Stimulated activated CD4-positive, alpha-beta T cell treated with anti-CD3 and anti-CD28 coated beads, Interleukin-4, amount 100 ng/mL, for 1 hour (primary cell): ENCODE measurements at places on chromosomes 2 and 18.

- DNase-seq, result no peak
Measured at GRCh38 chr18:607930-608329, 11.1 kb downstream of the CLUL1 start.

- DNase-seq, result no peak
Measured at GRCh38 chr2:235661167-235661937, 167.5 kb downstream of the AGAP1 start.

- no peak for DNase-seq
Measured at GRCh38 chr2:375956-376307, 88.0 kb upstream of the ALKAL2 start.

- DNase-seq, result no peak
Measured at GRCh38 chr2:180442860-180443644, 436.0 kb upstream of the CWC22 start.

DNA sequence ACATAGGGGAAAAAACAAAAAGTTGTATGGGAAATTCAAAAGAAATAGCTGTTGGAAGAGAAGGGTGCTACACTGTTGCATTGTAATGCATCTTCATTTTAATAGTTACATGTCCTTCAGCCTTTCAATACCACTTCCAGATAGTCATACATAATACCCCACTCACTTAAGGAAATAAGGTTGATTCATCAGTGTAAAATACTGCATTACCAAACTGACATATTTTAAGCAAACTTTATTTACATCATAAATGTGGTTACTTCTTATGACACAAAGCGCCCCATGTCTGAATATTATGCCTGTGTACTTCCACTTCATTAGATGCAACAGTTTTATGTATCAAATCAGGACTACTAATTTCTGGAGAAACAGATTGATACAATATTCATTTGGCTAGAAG is 4.5 kb downstream of the RBMS1 start:
- no peak for DNase-seq

- DNase-seq, result no peak
Measured at GRCh38 chr2:147663153-147663961, 181.5 kb upstream of the ACVR2A start.

- no peak for DNase-seq
Measured at GRCh38 chr2:106038601-106039375, 155.3 kb downstream of the UXS1 start.

- no peak for DNase-seq
Measured at GRCh38 chr2:74646201-74646600, 1.9 kb downstream of the M1AP start.

DNA sequence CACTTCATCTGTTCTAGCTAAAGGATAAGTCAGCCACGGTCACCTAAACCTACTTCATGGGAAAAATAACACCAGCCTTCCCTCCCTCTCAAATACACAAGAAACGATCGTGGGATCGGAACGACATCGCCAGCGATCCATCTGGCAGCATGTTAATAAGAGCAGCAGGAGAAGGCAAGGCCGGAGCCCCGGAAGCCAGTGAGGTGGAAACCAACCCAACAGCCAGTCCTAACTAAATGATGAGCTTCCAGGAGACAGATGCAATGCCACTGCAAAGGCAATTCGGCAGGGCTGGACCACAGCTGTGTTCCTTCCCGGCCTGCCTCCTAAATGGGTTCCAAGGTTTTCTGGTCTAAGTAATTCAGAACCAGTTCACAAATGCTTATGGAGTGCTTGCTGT is 117.5 kb downstream of the TMEM163 start:
- no peak for DNase-seq

- peak; percentile 34 for DNase-seq
Measured at GRCh38 chr2:96325884-96326255, 753 bp downstream of the ITPRIPL1 start.

GRCh38 chr18:31417850-31418249 is 29.7 kb upstream of the DSG3 start:
- DNase-seq, result no peak

- no peak for DNase-seq
Measured at GRCh38 chr2:9494081-9494480, 19.7 kb downstream of the IAH1 start.

DNA sequence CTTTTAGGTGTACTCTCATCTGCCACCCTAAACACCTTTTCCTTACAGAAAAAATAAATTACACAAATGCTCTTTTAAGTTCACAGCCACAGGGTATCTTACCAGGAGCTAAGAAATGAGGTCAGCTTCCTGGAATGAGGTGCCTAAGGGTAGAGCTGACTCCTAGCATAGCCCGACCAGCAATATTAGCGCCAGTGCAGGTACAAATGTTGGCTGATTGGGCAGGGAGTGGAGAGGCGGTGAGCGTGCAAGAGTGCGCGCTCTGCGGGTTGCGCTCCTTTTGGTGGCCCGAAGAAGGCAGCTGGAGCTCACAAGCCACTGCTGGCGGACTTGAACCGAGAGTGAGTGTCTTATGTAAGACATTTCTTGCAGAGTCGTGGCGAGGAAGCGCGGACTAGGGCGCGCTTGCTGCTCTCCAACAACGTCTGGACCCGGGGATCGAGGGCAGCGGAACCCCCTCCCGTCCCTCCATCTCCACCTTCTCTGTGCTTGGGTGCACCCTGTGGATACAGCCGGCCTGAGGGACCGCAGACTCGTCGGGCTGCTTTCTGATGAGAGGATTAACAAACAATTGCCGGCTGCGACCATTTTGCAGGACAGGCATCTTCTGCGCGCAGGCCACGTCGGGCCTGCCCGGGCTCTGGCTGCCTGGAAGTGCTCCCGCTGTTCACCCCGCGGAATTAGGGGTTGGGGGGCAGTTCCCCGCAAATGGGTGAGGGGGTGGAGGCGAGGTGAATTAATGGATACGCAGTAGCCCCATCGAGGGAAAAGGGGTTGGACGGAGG is 17.3 kb downstream of the BOLA3 start:
- DNase-seq, result no peak

DNA sequence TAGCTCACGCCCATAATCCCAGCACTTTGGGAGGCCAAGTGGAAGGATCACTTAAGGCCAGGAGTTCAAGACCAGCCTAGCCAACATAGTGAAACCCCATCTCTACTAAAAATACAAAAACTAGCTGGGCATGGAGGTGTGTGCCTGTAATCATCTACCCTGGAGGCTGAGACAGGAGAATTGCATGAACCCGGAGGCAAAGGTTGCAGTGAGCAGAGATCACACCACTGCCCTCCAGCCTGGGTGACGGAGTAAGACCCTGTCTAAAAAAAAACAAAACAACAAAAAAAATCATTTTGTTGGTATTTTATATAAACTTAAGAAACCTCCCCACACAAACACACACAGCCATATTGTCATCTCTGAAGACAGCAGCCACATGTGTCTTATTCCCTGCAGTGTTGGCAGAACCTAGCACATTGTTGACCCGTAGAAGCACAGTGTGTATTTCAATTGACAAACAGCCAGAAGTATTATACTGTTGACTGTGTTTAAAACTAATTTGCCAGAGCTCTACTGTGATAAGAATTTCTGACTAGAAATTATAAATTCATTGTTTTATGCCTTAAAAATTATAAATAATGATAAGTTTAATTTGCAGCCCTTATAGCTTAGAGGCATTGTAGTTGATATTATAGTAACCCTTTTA is 68.1 kb downstream of the DNAJC10 start:
- no peak for DNase-seq

GRCh38 chr2:55162284-55163006 is 69.6 kb downstream of the CLHC1 start:
- DNase-seq, result no peak

- DNase-seq, result no peak
Measured at GRCh38 chr18:44123743-44124142, 556.9 kb upstream of the SETBP1 start.

GRCh38 chr2:112662704-112663103 is 17.0 kb downstream of the SLC20A1 start:
- DNase-seq, result no peak

DNA sequence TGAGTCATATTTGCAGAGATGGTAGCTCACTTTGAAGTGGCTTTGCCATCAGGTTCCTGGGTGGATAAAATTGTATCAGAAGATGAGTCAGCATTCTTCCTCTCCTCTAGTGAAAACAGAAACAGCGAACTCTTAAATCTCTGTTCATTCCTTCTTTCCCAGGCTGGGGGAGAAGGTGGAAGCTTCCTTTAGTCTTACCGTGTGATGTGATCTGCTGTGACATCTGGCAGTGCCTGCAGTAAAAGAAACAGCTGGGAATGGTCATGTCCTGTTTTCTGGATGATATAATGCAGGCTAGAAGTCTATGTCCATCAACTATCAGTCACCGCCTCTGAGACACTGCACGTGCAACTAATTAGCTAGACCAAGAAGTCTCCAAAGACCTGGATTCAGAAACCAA is 171.6 kb downstream of the VAPA start:
- DNase-seq, result no peak

DNA sequence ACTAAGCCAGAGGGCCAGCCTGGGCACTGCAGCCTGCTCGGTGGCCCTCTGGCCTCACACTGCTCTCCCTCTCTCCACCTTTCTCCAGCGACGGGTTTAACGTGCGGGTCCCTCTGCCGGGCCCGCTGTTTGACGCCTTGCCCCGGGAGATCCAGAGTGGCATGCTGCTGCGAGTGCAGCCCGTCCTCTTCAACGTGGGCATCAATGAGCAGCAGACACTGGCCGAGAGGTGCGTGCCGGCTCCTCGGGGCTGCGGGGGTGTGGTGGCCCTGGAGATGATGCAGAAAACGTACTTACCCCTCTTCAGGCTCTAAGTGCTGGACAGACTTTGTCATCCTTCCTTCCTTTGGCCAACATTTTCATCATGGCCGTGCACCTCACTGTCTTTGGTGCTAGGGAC is 42.4 kb downstream of the COA5 start:
- no peak for DNase-seq

DNA sequence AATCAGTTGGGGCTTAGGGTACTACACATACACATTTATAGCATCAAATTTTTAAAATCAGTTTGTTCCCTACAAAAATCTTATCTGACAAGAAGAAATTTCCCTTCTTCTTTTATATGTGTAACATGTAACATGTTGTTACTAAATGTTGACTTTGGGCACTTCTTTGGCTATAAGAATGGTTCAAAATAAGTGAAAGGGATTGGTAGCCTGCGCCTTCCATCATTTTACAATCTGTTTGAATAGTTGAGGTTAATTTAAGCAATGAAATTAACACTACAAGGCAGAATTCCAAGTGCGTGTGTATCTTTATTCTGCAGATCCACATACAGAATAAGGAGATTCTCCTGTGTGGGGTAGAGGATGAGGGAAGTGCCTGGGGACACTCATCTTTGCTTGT is 30.2 kb upstream of the SPP2 start:
- DNase-seq, result no peak

DNA sequence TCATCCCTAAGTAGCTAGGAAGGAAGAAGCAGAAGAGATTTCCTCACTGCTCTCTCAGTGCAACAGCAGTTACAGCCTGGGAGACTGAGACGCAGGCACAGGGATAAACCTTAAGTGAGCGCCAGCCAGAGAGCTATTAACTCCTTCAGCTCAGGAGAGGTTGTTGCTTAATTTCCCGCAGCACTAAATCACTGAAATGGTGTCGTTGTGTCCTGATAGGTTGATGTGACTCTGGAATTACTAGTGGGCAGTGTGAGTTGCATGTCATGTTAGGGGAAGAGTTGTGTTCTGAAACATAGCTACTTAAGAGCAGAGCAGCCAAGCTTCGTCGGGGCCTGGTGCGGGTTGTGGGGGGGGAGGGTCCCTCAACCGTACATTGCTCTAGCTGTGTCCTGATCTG is 225.8 kb downstream of the NAPG start:
- no peak for DNase-seq

GRCh38 chr2:121832412-121833357 is 77.2 kb downstream of the TSN start:
- DNase-seq, result no peak

- no peak for DNase-seq
Measured at GRCh38 chr2:207792244-207792785, 22.6 kb upstream of the FZD5 start.

DNA sequence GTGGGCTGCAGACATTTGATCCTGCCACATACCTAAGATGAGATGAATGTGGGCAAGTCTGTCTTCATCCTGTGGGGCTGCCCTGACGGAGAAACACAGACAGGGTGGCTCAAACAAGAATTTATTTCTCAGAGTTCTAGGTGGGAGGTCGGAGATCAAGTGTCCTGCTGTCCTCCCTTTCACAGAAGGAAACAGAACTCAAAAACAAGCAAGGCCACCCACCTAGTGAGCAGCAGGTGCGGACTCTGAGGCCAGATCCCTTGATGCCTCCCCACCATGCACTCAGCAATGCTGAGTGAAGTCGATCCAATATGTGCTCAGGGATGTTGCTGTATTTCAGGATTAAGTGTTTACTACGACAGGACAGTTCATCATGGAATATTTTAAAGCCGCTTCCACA is 63.0 kb upstream of the SNTG2 start:
- no peak for DNase-seq

- no peak for DNase-seq
Measured at GRCh38 chr2:71003966-71004755, 9.5 kb upstream of the TEX261 start.

- DNase-seq, result no peak
Measured at GRCh38 chr2:131092458-131093005, 728 bp downstream of the FAM168B start.

DNA sequence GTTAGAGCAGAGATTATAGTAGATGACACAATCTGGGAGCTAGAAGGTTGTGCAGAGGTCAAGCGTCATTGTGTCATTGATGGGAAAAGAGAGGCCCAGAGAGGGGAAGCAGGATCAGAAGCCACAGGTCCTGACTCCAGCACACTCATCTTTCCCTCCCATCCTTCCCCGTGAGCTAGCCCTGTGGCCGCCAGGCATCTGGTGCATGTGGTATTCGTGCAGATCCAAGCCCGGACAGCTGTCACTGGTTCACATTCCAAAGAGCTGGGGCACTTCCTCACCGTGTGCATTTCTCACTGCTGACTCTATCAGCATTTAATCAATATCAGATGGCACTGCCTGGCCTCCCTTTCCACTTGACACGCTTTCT is 94.1 kb upstream of the THOC1 start:
- no peak for DNase-seq

DNA sequence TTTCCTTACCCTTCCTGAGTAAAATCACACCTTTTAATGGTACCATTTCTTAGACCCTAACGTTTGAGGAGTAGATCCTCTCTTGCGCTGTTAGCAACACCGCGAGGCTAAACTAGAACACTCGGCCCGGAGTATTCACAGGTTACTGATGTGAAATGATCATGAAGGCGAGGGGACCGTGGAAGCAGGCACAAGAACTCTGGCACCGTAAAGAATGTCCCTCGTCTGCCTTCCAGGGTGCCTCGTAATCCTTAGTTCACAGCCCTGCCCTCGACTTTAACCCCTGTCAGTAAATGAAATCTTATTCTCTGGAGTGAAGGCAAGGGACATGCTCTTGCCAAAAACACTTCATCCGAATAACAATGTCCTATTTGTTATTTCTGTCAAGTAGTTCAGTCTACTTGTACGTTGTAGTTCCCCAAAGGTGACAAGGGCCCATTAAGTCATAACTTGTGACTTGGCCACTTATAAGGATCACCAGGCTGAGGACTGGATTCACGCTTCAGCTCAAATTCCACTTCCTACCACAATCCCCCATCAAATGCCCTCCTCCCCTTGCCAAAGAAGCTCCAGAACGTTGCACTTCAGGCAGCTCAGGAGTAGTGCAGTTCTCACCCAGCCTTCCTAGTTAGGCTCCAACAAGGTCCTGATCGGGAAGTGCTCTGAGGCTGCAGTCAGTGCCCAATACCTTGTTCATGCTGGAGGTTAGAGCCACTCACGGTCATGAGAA is 43.3 kb upstream of the ITM2C start:
- no peak for DNase-seq

- no peak for DNase-seq
Measured at GRCh38 chr2:229489016-229489415, 217.9 kb upstream of the PID1 start.
